ENCODE measurements at places on chromosomes 3 and 15. TPM values are rescaled to one million over a fixed set of nuclear protein-coding genes. Genes with fewer than 3 reads are reported as not detected.

GRCh38 chr15:91660174-91660649, 193.3 kb upstream of the SLCO3A1 start:
- no peaks in the 10 kb centered on the region for H3K36me3 ChIP-seq
- H3K4me1 ChIP-seq, result peaks cover 17% of the 10 kb centered on the region
- H3K27me3 ChIP-seq, result peaks cover 38% of the 10 kb centered on the region
- no peak for DNase-seq
- no peak overlapping the region for H3K4me3 ChIP-seq

FBXO40 gene
- total RNA-seq, result not detected

DNA sequence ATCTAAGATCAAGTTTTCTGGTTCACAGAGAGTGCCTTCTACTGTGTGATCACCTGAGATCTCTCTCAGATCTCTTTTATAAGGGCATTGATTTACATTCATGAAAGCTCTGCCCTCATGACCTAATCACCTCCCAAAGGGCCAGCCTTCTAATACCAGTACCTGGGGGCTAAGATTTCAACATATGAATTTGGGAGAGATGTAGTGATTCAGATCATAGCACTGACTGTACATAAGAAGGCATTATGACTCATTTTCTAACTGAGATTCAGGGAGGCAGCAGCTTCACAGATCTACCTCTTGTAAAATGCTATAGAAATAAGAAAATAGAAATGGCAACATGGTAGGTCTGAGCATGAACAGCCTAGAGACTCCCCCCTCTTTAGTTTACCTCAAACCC, 39.6 kb downstream of the VGLL3 start:
- H3K4me3 ChIP-seq, result no peak overlapping the region
- H3K4me1 ChIP-seq, result no peaks in the 10 kb centered on the region
- H3K36me3 ChIP-seq, result no peaks in the 10 kb centered on the region
- no peak for DNase-seq

DNA sequence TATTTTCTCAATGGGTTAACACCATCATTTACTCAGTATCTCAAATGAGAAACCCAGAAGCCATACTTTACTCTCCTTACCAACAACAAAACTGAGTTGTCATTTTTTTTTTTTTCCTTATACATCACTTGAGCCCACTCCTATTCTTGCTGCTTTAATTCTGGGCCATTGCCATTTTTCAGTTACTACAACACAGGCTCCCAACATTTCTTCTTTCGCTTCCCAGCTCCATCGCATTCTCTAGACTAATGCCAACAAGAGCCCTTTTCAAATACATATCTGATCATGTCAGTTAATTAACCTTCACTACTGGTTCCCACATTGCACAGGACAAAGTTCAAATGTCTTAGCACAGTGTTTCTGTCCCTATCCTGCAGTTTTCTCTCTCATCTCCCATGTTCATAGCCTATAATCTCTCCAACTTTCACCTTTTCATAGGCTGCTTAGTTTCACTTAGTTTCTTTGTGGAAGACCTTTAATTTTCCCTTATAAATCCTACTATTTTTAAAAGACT, 22.5 kb upstream of the ANXA2 start:
- H3K4me3 ChIP-seq, result no peak overlapping the region
- H3K27me3 ChIP-seq, result no peaks in the 10 kb centered on the region
- no peak for DNase-seq
- H3K27ac ChIP-seq, result no peak overlapping the region
- H3K36me3 ChIP-seq, result peaks cover 12% of the 10 kb centered on the region
- peaks cover 1% of the 10 kb centered on the region for H3K4me1 ChIP-seq

GRCh38 chr3:190326361-190326760, 4.1 kb upstream of the CLDN1 start:
- peaks cover 42% of the 10 kb centered on the region for H3K27me3 ChIP-seq
- H3K36me3 ChIP-seq, result no peaks in the 10 kb centered on the region
- H3K4me3 ChIP-seq, result no peak overlapping the region
- H3K4me1 ChIP-seq, result peaks cover 8% of the 10 kb centered on the region
- no peak for DNase-seq
- H3K27ac ChIP-seq, result no peak overlapping the region

GRCh38 chr3:53278667-53279066, 22.8 kb upstream of the TKT start:
- H3K27ac ChIP-seq, result no peak overlapping the region
- no peak overlapping the region for H3K4me3 ChIP-seq
- DNase-seq, result no peak

RTP4 gene
- total RNA-seq, result 24.3 TPM

DNA sequence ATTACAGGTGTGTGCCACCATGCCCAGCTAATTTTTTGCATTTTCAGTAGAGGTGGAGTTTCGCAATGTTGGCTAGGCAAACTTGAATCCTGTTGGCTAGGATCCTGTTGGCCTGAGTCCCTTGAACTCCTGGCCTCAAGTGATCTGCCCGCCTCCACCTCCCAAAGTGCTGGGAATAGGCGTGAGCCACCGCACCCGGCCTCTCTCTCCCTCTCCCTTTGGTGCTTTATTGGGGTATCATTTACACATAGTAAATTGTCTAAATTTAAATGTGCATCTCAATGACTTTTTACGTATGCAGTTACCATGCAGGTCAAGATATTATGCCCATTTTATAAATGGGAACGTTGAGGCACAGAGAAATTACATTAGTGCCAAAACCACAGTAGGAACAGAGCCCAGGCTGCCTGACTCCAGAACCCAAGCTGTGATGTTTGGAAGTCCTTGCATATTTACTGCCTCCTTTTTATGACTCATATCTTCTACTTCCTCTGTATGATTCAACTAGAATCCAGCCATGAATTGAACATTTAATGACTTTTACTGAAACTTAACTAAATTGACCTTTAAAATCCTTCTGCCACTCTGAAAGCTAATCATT, 34.0 kb upstream of the RPP14 start:
- peaks cover 8% of the 10 kb centered on the region for H3K4me1 ChIP-seq
- H3K36me3 ChIP-seq, result peaks cover 15% of the 10 kb centered on the region
- H3K4me3 ChIP-seq, result no peak overlapping the region
- peak overlapping the region; percentile 45 for H3K27ac ChIP-seq
- no peaks in the 10 kb centered on the region for H3K27me3 ChIP-seq

GRCh38 chr3:184717399-184717983, 5.6 kb upstream of the MAGEF1 start:
- no peak overlapping the region for H3K4me3 ChIP-seq
- peaks cover 3% of the 10 kb centered on the region for H3K4me1 ChIP-seq

DNA sequence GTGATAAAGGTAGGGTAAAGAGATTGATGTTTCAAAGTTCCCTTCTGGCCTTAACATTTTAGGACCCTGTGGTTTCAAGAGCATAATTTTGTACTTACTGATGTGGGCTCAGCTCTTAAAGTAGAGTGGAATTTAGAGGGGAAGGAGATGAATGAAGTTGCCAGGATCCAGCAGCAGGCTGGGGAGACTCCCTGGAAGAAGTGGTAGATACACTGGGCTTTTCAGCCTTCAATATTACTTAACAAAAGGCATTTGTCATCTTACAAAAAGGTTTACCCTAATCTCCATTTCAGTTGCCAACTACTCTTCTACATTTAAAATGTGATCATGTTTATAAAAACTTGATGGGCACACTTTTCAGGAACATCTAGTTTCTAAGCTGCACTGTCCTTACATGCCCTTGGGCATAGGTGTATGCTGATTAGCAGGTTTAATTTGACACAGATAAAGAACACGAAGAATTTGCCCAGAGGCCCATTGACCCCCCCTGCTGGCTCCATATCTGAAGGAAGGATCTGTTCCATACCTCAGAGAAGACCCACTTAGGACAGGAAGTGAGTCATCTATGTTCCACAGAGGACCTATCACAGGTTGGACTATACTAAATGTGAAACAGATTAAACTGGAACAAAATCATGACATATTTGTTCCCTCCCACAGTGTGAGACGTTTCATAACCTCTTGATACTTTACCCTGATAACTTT, 93.0 kb upstream of the LPP start:
- H3K36me3 ChIP-seq, result peaks cover 2% of the 10 kb centered on the region
- no peaks in the 10 kb centered on the region for H3K27me3 ChIP-seq
- H3K4me3 ChIP-seq, result no peak overlapping the region
- peak; percentile 79 for DNase-seq
- H3K4me1 ChIP-seq, result peaks cover 18% of the 10 kb centered on the region

All from activated CD8-positive, alpha-beta memory T cell treated with anti-CD3 and anti-CD28 coated beads, Interleukin-2, amount 10 ng/mL, durations not matched to agents 7 days and 5 days (primary cell).